ENCODE measurements at places on chromosomes 3 and 15. TPM values are rescaled to one million over a fixed set of nuclear protein-coding genes. Genes with fewer than 3 reads are reported as not detected.

Gene COPG1
- 105 TPM for total RNA-seq

Gene LRRN1
- not detected for total RNA-seq

Gene NT5DC2
- total RNA-seq: 22.0 TPM

Gene CLDN1
- total RNA-seq: 0.34 TPM

Gene TICRR
- 0.38 TPM for total RNA-seq

Gene RPL15
- 1,546 TPM for total RNA-seq

Gene RBPMS2
- total RNA-seq: 1.5 TPM

Gene QRICH1
- total RNA-seq: 65.6 TPM

Gene BNC1
- total RNA-seq: 0.44 TPM

Gene NR1I2
- not detected for total RNA-seq

Gene ALPK3
- total RNA-seq: 3.3 TPM

Gene GOLGA6L2
- not detected for total RNA-seq

Gene ZXDC
- 27.5 TPM for total RNA-seq

Gene GASK1A
- total RNA-seq: 16.5 TPM

Gene EPHA6
- 0.94 TPM for total RNA-seq

Gene PAK2
- total RNA-seq: 75.6 TPM

Gene CRYGS
- total RNA-seq: 2.3 TPM

Gene IQCF5
- total RNA-seq: not detected

Gene CD200
- 10.2 TPM for total RNA-seq

Gene ZSCAN2
- total RNA-seq: 7.8 TPM

Measured in subcutaneous adipose tissue (tissue), 4 donors.